ENCODE measurements at places on chromosomes 13 and 19.

DNA sequence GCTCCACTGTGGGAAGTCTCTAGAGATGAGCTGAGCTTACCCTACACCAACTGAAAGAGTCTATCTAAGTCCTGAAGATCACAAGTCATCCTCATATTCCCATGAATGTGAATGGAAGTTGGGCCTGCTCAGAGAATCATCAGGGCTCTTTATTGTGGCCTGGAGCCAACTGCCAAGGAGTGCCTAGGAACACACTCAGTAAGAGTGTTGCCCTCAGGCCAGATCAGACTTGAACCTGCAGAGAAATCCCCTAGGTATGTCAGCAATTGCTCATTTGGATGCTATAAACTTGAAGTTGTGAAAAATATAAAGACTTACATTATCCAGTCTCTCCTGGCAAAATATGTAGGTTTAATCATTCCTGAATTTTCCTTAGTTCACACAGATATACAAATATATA lies 1070.2 kb downstream of the EFNB2 start:
- DNase-seq: no peak

- no peak for DNase-seq
Observed at GRCh38 chr13:75811361-75811760, 175.2 kb downstream of the LMO7 start.

DNA sequence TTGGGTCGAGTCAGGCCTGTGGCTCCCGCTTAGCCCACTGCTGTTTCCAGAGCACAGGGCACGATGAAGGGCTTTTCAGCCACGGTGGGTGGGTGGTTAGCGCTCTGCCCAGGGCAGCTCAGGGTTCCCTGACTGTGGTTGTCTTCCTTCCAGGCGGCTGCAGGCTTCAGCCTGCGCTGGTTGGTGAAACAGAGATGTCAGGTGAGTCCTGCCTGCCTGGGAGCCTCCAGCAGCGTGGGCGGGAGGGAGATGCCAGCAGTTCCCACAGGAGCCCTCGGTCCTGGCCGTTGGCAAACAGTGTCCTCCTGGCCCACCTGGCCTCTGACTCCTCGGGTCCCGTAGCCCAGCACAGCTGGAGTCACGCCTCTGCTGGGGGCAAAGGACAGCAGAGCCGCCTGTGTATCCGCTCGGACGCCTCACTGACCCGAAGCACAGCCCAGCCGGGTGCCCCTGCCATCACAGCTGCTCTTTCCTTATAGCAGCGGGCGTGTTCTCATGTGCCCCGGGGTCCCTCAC lies 9.7 kb downstream of the ADAT3 start:
- no peak for DNase-seq

DNA sequence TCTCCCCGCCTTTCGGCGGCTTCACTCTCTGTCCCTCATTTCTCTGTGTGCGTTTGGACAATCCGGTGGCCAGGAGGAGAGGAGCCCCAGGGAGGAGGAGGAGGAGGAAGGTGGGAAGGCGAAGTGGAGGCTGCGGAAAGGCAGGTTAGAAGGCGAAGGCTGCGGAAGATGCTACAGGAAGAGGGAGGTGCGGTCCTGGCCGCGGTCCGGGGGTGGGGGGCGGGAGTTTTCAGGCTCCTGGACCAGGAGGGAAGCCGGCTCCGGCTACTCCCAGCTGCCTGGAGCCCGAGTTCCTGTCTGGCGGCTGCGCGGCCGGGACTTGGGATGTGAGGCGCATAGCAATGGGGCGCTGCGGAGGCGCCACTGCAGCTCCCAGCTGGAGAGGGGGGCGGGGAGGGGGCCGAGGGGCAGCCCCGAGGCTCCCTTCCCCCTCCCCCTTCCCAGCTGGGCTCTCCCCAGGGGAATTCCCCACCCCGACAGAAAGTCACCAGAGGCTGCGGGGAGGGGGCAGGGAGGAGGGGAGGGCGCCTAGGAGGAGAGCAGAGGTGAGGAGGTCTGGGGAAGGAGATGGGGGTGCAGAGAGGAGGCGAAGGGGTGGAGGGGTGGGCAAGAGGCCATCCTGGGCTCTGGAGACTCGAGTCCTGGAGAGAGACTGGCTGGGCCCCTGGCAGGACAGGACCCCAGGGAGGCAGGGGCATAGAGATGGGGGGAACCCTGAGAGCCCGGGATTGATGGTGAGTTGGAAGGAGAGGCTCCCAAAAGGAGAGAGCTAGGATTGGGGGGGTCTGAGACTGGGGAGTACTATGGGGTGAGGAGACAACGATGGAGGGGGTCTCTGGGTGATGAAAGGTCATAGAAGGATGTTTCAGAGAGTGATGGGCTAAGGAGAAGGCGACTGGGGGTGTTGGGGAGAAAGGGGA lies 2.0 kb downstream of the LRRC4B start:
- DNase-seq: no peak

- DNase-seq: no peak
Observed at GRCh38 chr13:105290596-105290995, 1244.9 kb downstream of the EFNB2 start.

- DNase-seq: no peak
Observed at GRCh38 chr13:78806457-78806856, 147.5 kb upstream of the OBI1 start.

- DNase-seq: no peak
Observed at GRCh38 chr19:47430041-47430802, 10.9 kb upstream of the MEIS3 start.

GRCh38 chr13:51155776-51156515 lies 44.9 kb upstream of the C13orf42 start:
- DNase-seq: no peak

GRCh38 chr19:45475537-45476291 lies 7.9 kb downstream of the FOSB start:
- DNase-seq: no peak

GRCh38 chr19:10717356-10718204 lies at the start of gene DNM2:
DNM2 (plus strand) TSS chr19:10718079; CDS start chr19:10718243, 164 bp downstream.
- DNase-seq: peak; percentile 99

GRCh38 chr19:35171730-35172129 lies 17.2 kb downstream of the FXYD5 start:
- no peak for DNase-seq

DNA sequence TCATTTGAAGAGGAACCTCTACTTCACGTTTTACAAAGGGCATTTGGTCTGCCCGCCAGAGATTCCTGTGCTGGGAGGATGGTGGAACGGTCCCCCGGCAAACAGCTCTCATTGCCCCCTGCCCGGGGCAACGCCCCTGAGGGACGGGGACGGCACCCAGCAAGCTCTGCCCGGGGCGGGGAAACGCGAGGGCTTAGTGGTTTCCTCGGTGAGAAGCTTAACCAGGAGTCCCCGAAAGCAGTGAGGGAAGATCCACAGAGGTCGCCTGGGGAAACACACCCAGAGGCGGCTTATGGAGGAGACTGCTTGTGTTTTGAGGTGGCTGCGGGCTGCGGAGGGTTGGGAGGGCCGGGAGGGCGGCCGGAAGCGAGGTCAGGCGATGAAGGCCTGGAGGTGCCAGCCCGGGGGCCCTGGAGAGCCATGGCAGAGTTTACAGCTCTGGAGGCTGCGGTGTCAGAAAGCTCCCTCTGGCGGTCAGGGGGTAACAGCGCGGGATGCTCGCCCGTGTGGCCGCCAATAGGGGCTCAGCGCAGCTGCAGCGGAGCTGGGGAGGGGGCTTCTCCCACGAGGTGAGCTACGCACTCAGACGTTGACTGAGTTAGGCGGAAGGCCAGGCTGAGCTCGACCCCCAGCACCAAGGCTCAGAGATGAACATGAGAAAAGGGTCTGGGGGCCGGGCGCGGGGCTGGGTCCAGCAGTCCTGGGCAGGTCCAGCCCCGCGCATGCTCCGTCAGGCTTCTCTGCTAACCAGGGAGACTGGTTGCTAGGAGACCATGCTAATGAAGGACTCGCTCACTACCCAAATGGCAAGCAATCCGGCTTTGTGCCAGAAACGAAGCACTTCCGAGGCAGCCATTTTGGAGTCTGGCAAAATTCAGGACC lies 652 bp upstream of the TPGS1 start:
- peak; percentile 99 for DNase-seq

DNA sequence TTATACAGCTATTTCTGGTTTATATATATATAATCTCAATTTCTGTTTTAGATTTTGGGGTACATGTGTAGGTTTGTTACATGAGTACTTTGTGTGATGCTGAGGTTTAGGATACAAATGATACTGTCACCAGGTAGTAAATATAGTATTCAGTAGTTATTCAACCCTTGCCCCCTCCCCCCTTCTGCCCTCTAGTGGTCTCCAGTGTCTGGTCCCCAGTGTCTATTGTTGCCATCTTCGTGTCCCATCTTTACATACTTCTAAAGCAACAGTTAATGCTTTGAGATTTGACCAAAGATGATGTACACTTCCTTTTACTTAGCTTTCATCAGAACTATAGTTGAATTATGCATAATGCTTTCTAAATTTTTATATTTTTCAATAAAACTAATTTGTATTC lies 1623.4 kb upstream of the PRR20A start:
- DNase-seq: no peak

- no peak for DNase-seq
Observed at GRCh38 chr13:32639502-32640105, 53.4 kb downstream of the PDS5B start.

GRCh38 chr19:49795615-49796014 lies 17.5 kb downstream of the FUZ start:
- no peak for DNase-seq

GRCh38 chr13:47545201-47546024 lies 455.7 kb downstream of the SUCLA2 start:
- DNase-seq: no peak

GRCh38 chr19:1445185-1445931 lies 4.6 kb upstream of the APC2 start:
- no peak for DNase-seq

DNA sequence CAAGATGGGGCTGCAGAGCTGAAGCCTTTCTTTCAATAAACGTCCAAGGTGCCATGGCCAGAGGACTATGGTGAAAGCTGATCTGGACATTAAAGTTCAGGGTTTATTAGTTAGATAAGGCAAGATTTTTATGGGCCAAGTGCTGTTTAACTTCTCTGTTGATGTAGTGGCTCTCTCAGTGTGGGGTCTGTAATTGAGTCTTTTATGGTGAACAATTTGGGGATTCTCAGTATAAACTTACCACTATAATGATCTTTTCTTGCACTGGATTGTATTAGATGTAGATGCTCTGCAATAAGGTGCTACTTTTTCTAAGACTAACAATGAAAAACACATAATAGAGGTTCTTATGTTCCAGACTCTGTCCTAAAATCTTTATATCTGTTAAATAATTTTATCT lies 190.1 kb upstream of the KLF12 start:
- DNase-seq: no peak

GRCh38 chr19:39218230-39219007 lies 14.4 kb upstream of the SYCN start:
- no peak for DNase-seq
